ENCODE measurements at places on chromosomes 7 and 10.

DNA sequence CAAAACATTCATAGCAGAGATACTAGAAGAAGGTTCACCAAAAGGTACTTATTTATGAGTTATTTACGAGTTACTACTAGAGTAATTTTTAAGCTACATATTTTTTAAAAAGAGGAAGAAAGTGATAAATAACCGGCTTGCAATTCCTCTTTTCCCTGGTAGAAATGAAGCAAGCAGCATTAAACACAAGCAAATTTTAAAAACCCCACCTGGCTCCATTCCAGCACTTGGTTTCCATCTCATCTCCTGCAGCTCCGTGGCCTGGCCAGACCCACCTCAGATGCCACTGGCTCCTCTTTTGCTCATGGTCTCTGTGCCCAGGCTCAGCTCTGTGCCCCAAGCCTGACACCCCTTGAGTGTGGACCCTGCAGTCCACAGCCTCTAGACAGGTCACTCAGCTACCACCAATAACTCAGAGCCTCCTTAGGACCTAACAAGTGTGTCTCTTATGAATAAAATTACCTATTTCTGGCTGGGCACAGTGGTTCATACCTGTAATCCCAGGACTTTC, 479.5 kb downstream of the TNS3 start:
- DNase-seq, result no peak

- DNase-seq, result no peak
Observed at GRCh38 chr10:77011874-77012811, 625.5 kb downstream of the KCNMA1 start.

GRCh38 chr10:84308021-84308420, 20.4 kb upstream of the CCSER2 start:
- DNase-seq, result no peak

DNA sequence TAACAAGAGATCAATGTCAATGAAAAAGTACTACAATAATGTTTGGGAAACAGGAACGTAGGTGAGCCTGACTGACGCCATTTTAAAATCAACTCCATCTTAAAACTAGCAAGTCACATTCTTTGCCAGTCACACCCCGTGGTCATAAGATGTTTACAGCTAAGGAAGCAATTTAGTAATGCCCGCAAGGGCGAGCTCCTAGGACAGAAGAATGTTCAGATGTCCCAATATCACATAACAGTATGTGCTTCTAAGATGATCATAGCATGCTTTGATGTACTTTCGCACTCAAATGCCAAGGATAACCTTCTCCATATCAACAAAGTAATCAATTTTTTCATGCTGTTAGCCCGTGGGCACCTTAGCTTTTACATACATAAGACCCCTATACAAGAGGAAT, 113.8 kb upstream of the EGFR start:
- DNase-seq, result no peak

DNA sequence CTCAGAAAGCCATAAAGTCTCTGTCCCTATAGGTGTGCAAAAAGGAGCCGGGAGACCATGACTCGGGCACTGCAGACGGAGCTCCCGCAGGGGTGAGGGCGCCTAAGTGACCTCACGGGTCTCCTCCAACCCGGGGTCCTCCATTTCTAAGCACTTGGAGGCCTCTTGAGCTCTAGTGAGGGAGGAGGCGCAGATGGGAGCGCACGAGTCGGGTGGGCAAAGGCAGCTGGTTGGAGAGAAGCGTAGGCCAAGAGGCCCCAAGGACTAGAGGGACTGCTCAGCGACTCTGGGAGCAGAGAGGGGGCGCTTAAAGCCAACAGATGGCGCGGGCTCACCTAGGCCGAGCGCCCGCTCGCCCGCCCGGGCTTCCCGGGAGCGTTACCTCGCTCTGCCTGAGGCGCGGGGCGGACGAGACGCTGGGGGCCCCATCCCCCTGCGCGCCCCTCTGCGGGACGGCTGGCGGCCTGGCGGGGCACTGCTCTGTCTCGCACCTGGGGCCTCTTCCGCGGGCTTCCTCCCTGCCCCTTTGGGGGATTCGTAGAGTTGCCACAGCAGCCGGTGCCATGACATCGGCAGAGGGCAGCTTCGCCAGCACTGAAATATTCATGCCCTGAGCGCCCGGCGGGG, 523 bp upstream of the CDH23 start:
- DNase-seq, result no peak

GRCh38 chr7:141866974-141867373, 25.7 kb upstream of the PRSS37 start:
- DNase-seq, result no peak

DNA sequence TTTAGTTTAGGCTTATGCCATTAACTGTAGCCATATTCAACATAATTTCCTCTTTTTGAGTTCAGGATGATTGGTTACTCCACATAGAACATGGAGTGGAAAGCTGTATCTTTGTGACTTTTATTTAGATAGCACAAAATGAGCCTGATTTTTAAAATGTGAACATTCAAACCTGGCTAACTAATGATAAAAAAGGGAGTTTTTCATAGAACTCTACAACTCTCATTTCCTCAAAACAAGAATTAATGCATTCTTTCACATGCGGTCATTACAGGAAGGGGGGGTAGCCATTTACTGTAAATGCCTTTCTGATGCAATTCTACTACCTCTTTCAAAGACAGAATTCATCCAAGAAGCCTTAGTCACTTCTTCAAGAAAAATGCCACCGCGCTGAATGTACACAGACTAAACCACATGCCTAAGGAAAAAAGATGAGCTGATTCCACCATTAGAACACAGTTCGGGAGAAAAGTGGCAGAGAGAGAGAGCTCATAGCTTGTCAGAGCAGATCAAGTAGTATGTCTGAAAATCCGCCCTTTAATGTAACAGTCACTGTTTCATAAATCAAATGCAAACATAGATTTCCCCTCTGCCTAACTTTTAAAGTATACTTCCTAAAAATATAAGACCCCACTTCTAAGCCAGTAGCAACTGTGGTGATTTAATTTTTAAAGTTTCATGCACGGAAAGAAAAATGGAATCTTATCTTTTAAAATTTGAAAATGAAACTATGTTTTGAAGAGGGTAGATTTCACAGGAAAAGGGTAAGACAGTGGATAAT, 226.4 kb upstream of the KLF14 start:
- no peak for DNase-seq

DNA sequence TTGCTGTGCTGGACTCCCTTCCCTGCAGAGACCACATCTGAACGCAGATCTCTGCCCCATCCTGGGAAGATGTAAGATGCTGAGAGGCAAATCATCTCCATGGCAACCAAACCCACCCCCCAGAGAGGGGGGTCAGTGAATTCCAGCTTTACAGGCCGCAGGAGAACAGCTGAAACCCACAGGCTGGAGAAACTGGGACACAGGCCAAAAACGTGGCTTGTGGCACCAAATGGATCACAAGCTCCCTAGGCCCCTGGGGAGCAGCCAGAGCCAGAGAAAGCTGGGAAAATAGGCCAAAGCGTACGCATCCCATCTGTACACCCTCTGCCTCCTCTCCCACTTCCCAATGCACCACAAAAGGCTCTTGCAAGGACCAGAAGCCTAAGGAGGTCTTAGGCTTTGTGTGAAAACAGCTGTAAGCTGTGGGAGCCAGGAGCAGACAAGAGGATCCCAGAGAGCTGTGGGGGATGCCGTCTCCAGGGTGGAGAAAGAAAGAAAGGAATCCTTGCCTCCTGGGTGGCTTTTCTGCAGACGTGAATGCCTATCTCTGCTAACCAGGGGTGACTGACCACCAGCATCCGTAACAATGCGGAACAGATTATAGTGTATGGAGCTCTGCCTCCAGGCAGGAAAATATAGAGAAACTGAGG, 59.5 kb downstream of the TMEM130 start:
- DNase-seq, result peak; percentile 36

DNA sequence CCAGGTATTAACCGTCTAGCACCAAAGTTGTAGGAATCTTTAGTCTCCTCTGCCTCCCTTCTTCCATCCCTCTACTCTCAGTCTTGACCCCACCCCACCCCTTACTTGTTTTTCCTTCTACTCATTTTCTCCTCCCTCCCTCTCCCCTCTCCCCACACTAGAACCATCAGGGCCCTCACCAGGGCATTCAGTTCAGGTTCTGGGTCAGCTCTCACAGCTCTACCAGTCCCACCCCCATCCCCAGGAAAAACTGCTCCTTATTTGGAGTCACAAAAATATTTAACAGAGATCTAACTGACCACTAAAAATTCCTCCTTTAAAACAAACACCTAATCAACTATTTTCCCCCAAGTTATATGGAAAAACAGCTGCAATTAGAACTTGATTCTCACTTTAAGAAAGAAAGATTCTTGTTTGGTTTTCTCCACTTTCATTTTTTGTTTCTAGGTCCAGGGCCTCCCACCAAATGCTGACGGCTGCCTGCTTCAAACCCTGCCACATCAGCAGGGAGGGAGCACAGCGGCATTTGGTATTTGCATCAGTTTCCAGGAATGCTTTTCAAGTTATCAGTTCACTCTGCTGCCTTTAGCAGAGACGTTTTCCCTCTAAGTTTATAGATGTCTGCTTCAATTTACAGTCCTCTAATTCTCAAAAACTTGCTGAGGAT, 2.8 kb upstream of the COL1A2 start:
- DNase-seq, result no peak

- DNase-seq, result no peak
Observed at GRCh38 chr7:20954711-20955619, 168.3 kb upstream of the SP8 start.

- no peak for DNase-seq
Observed at GRCh38 chr10:100569687-100570481, 34.1 kb downstream of the HIF1AN start.

DNA sequence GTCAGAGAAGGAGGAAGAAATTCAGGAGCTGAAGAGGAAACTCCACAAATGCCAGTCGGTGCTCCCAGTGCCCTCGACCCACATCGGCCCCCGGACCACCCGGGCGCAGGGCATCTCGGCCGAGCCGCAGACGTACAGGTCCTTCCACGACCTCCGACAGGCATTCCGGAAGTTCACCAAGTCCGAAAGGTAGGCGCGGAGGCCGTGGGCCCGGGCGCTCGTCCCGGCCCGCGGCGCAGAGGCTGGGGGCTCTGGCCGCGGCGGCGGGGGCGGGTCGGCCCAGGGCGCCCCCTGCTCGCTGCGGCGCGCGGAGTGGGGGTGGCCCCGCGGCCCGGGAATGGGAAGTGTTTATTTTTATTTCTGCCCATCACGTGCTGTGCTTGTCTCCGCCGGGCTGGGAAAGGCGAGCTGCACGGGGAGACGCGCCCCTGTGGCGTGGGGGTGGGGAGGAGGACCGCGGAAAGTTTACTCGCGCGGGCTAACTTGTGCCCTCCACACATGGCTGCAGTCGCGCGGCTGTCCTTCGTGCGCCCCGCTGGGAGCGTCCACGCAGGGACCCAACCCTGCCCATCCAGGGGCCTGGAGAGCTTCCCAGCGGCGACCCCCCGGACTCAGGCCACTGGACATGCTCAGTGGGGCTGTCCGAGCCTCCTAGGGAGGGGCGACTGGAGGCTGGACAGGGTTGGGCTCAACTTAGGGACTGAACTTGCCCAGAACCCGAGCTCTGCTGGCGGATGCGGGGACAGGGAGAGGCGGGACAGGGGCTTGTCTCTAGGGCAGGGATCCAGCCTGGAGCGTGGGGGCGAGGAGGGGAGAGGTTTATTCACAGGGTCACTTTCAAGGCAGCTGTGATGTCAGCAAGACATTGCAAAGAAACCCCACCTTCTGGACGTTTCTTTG, 82.6 kb upstream of the PRKG1 start:
- no peak for DNase-seq

GRCh38 chr7:70502117-70502863, 629.7 kb upstream of the GALNT17 start:
- no peak for DNase-seq

DNA sequence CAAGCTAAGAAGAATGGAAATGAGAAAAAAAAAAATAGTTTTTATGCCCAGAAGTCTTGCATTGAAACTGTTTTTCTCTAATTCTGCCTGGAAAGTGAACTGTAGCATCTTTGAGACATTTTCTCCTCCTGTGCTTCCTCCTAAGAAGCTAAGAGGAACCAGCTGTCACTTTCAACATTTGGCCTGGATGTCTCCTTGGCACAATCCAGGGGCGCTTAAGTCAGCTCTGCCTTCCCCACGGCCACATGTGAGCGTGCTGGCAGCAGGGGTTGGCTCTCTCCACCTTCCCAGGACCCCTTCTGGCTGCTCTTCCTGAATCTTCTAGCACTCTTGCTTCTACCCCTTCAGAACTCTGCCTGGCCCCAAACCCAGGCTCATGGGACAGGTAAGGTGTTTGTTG, 289.6 kb upstream of the ADARB2 start:
- DNase-seq, result no peak

- DNase-seq, result no peak
Observed at GRCh38 chr7:66776800-66777442, 36.4 kb downstream of the RABGEF1 start.

GRCh38 chr7:131683536-131684125, 127.2 kb upstream of the PODXL start:
- no peak for DNase-seq

DNA sequence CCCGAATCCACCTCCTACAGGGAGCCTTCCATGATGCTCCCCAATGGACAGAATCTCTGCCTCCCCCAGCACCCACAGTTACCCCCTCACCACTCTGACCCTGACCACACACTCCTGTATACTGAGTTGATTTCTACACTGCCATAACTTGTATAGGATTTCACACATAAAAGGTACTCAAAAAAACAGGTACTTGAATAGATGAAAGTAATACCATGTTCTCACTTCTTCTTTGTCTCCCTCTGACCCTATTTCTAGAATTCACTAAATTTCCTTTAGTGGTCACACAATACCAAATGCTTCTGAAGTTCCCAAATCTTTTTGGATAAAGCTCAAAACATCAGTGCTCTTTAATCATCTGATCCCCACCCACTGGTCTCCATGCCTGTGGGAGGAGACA, 45.4 kb downstream of the HSPA12A start:
- DNase-seq, result no peak

DNA sequence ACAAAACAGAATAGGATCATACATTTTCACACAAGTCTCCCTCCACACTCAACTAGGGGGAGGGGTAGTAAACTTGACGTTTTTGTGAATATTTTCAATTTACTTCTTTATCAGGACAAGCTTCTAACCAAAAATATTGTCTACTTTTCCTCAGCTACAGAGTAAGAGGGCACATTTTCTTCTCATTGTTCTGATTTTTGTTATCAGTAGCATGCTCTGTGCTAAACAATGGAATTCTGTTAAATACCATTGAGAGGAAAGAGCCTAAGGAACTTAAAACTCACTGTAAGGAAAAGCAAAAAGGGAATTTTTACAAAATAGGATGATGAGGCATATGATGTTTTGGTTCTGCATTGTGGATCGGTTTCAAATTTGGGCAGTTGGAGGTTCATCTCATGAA, 41.2 kb downstream of the ANLN start:
- DNase-seq, result no peak

DNA sequence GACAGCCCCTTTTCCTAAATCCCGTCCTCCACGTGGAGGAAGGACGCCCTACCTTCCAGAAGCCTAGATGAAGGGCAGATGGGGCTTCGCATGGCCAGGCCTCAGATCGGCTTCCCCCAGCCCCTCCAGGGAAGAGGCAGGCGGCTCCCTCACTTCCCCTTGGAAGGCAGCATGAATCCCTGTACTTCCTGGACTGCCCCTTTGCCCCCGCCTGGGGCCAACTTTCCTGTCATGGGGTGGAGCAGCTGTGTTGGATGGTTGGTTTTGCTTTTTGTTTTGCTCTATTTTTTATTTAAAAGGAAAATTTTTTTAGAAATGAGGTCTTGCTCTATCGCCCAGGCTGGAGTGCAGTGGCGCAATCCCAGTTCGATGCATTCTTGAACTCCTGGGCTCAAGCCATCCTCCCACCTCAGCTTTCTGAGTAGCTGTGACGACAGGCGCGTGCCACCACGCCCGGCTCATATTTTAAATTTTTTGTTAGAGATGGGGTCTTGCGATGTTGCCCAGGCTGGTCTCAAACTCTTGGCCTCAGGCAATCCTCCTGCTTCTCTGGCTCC, 27.2 kb downstream of the GTF2IRD1 start:
- no peak for DNase-seq

Data from anterior cingulate cortex (tissue), 58 donors.